SJCRH30 (cell line): ENCODE measurements at places on chromosomes 12 and 14.
A peak's percentile ranks its signal among the peaks of the same experiment; 100 is the strongest.

- DNase-seq, result peak; percentile 12
Measured at GRCh38 chr12:106170285-106170684, 31.5 kb upstream of the NUAK1 start.

- DNase-seq, result no peak
Measured at GRCh38 chr12:109822951-109823411, 10.2 kb downstream of the TRPV4 start.

GRCh38 chr12:105576261-105576660, 245.8 kb downstream of the C12orf75 start:
- DNase-seq, result no peak

DNA sequence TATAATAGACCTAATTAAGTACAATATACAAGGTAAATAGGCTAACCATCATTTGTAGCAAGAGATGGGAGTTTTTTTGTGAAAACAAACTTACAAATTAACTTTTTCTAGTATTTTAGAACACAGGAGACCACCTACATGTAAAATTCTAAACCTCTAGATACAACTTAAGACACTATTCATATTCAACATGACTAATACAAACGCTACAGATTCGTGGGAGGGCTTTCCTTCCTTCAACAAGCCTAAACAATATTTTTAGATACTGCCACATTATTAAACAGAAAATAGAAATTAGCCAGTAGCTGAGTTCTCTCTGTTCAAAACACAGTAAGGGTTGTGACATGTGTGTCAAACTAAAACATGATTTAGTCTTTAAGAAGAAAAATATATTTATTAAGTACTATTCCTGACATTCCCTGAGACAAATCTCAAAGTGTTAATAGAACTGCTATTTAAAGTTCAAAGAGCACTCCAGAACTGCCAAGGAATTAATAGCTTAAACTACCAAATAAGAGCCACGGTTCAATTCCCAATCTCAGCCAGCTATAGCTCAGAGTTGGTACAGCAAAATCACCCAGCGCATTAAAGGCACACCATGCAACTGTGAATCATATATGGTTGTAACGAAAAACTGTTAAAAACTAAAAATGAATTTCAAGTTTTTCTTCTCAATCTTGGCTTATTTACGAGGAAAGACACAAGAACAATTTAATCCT, 10.7 kb downstream of the MED13L start:
- DNase-seq, result no peak

DNA sequence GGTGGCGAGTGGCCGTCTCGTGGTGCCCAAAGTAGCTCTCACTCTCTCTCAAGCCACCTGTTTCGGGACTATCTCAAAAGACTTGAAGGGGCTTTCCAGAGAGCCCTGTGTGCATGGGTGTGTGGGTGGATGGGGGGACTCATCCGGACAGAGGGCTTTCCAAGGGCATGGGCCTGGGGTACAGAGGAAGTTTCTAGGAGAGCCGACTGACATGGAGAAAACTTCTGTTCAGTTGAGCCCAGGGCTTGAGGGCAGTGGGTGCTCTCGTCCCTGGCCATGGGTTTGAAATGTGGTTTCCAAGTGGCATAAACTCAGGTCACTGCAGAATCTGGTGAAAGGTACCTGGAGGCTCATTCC, 47.4 kb upstream of the MEG3 start:
- DNase-seq, result no peak

DNA sequence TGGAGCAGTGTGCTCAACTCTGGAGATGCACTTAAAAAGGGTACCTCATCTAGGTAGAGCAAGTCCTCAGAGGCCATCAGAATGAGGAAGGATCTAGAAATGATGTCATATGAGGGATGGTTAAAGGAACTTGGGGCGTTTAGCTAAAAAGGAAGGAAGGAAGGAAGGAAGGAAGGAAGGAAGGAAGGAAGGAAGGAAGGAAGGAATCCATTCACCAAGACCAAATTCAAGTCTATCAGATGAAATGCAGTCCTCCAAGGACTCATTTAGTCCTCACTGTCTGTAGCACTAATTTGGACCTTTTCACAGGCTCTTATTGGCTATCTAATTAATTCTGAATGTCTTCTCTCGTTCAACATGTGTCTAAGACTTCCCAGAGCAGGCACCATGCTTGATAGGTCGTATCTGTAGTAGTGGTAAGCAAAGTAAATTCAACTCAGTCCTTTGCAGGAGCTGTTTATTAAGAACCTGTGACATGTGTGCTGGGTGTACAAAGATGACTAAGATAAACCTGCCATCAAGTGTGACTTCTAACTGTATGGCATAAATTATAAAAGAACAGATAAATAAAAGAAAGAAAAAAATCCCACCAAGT, 63.5 kb downstream of the LLPH start:
- no peak for DNase-seq

GRCh38 chr12:59736359-59736758, 140.5 kb downstream of the SLC16A7 start:
- peak; percentile 1 for DNase-seq

- DNase-seq, result no peak
Measured at GRCh38 chr12:27946421-27946820, 26.1 kb downstream of the PTHLH start.
